ENCODE measurements at places on chromosomes 1 and 21. TPM values are rescaled to one million over a fixed set of nuclear protein-coding genes. Genes with fewer than 3 reads are reported as not detected.

- no peak for DNase-seq
Measured at GRCh38 chr1:151147132-151147503, 687 bp upstream of the SEMA6C start.

GPR3 gene
- total RNA-seq = 2.6 TPM

DNA sequence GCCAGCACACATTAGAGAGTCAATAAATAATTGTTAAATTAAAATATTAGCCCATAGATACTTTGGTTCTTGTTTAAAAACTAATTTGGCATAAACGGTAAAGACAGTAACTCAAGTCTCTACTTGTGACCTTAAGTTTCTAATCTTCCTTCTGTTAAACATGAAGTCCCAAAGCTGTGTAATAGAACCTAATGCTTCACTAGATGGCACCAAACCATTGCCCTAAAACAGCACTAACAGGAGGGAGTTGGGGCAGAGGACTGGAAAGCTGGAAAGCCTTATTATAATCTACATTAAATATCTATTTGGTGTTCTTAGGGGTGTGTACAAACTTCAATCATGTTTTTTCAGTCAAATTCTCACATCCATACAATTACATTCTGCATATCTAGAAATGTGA, 176.7 kb downstream of the OLFM3 start:
- peak; percentile 24 for DNase-seq

MLLT11 gene
- 43.2 TPM for total RNA-seq

PGM1 gene
- 119 TPM for total RNA-seq

- DNase-seq = peak; percentile 89
Measured at GRCh38 chr1:112544011-112544688, 35.4 kb downstream of the WNT2B start.

IFI16 gene
- total RNA-seq = 103 TPM

FMO4 gene
- 10.2 TPM for total RNA-seq

NEK2 gene
- 58.6 TPM for total RNA-seq

GRCh38 chr1:201164645-201165044, 10.4 kb upstream of the TMEM9 start:
- DNase-seq = peak; percentile 18

GRCh38 chr21:38140207-38140903, 116.4 kb upstream of the KCNJ15 start:
- DNase-seq = peak; percentile 82

- peak; percentile 58 for DNase-seq
Measured at GRCh38 chr1:53410100-53410541, 49.1 kb upstream of the DMRTB1 start.

TNNT2 gene
- total RNA-seq = not detected

- DNase-seq = peak; percentile 4
Measured at GRCh38 chr1:61253059-61253735, 170.8 kb downstream of the NFIA start.

MRPS14 gene
- 26.1 TPM for total RNA-seq

DNA sequence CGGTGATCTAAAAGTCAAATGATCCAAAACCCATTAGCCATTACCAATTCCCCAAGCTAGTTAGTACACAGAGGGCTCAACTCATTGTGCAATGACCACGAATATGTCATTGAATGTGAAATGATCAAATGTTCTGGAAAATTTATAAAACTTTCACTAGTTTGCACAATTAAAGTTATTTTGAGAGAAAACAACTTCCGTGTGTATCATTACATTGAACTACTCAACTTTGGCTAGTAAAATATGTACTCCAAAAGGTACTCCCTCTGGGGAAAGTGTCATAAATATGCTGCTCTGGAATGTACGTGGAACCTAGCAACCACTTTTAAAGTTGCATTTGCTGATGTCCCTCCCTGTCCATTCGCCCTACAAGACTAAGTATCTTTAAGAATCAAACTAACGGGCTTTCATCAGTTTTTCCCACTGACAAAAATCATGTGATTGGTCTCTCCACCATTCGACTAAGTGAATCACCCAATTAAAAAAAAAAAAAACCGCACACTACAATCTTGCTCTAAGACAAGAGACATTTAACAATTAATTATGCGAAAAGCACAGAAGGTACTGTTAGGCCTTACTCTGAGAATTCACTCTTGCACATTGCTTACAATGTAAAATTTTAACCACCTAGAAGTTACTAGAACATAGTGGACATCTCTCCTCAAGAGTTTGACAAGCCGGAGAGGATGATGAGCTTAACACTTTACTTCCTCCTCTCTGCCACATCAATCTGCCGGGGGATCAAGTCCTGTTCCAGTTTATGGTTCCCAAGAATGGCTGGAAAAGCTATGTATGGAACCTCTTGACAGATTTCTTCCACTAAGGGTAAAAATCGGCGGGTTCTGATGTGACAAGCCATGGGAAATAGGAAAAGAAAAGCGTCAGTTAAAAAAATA, 1.2 kb downstream of the ACBD3 start:
- DNase-seq = peak; percentile 58

GRCh38 chr1:72851597-72851996, 569.3 kb upstream of the NEGR1 start:
- DNase-seq = no peak

DNA sequence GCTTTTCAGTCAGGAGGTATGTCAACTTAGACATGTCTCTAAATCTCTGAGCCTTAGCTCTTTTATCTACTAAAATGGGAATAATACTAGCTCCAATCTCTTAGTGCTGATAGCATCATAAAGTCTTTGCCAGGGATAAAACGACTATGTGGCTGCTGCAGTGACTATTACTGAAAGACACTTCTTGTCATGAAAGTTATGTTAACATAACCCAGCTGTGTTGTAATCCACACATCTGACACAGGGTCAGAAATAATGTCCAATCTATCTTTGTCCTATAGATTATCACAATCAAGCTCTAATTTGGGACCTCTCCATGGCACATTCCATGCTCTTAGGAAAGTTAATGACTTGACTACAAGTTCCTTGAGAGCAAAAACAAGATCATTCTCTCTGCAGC, 62.8 kb downstream of the JAK1 start:
- no peak for DNase-seq

PGLYRP3 gene
- total RNA-seq = not detected

GRCh38 chr1:202146993-202147392, 2.5 kb upstream of the ARL8A start:
- no peak for DNase-seq

All from M059J (cell line).